ENCODE measurements at places on chromosomes 11 and 22. TPM values are rescaled to one million over a fixed set of nuclear protein-coding genes. Genes with fewer than 3 reads are reported as not detected.

GRCh38 chr11:130891326-130891725 lies 25.0 kb downstream of the SNX19 start:
- no peak overlapping the region for H3K27ac ChIP-seq
- H3K36me3 ChIP-seq: peaks cover 15% of the 10 kb centered on the region
- H3K4me1 ChIP-seq: peaks cover 36% of the 10 kb centered on the region
- no peak for DNase-seq
- no peaks in the 10 kb centered on the region for H3K27me3 ChIP-seq

GRCh38 chr22:45678961-45679912 lies 7.6 kb downstream of the ATXN10 start:
- peaks cover 31% of the 10 kb centered on the region for H3K4me1 ChIP-seq
- no peak for DNase-seq
- no peak overlapping the region for H3K4me3 ChIP-seq
- no peaks in the 10 kb centered on the region for H3K27me3 ChIP-seq

GRCh38 chr11:11279956-11280689 lies 72.9 kb downstream of the CSNK2A3 start:
- peaks cover 24% of the 10 kb centered on the region for H3K36me3 ChIP-seq
- peak overlapping the region; percentile 41 for H3K27ac ChIP-seq
- peaks cover 14% of the 10 kb centered on the region for H3K4me1 ChIP-seq
- DNase-seq: no peak

DNA sequence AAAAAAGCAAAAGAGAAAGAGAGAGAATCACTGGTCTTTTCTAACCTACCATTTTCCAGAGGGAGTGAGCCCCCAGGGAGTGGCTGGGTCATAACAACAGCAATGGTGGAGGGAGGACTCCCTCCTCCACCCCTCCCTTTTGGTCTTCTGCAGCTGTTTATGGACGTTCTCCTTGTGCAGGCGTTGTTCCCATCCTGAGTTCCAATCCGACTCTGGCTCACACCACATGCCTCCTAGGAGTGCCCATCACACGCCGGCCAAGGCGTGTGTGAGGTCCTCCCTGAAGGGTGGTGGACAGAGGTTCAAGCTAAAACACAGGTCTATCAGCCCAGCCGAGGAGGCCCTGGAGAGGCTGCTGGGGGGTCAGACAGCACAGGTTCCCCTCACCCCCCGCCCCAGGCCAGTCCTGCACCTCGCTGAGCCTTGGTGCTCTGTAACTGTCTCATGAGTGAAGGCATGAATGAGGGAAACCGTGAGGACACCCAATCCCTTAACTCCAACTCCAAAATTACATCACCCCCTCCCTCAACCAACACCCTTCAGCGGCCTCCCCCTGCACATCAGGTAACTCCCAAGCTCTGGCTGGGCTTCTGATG lies 29.4 kb downstream of the IFT27 start:
- H3K27me3 ChIP-seq: peaks cover 24% of the 10 kb centered on the region
- H3K36me3 ChIP-seq: no peaks in the 10 kb centered on the region
- no peaks in the 10 kb centered on the region for H3K4me1 ChIP-seq

Gene IGF2
- 110 TPM for total RNA-seq

- no peaks in the 10 kb centered on the region for H3K36me3 ChIP-seq
- peaks cover 3% of the 10 kb centered on the region for H3K27me3 ChIP-seq
- no peak for DNase-seq
- no peaks in the 10 kb centered on the region for H3K4me1 ChIP-seq
These were observed 82.9 kb upstream of the SEZ6L start for GRCh38 chr22:26086359-26086758.

Data from chondrocyte (in vitro differentiated cells).